ENCODE measurements at places on chromosomes 2 and 18.

DNA sequence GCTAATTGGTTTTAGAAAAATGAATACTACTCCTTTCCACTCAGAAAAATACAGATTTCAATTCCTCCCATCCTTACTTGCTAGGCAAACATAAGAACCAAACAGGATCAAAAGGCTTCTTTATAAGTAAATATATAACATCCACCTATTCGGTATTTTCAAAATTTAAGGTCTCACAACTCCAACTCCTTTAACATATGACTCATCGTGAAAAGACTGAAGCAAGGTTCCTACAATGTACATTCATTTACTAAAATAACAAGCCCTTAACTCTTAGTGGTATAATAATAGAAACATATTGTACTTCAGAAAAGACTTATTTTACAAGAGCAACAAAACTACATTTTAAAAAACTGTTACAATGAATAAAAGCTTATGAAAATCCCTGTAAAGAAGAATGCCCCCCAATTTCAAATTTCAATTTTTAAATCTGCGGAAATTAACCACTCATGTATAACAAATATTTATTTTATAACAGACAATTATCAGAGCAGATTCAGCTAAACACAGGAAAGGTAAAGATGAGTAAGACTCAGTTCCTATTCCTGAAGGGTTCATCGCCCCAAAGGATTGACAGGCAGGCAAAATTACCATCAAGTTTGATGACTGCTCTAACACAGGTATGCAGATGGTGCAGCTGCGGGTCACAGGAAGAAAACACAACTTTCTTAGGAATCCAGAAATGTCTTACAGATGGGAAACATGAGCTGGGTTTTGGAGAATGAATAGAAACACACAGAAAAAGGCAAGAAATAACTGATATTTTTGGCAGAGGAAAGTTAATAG lies 96.4 kb downstream of the COBLL1 start:
- DNase-seq: peak; percentile 22

GRCh38 chr18:31651369-31651768 lies 33.0 kb downstream of the B4GALT6 start:
- no peak for DNase-seq

DNA sequence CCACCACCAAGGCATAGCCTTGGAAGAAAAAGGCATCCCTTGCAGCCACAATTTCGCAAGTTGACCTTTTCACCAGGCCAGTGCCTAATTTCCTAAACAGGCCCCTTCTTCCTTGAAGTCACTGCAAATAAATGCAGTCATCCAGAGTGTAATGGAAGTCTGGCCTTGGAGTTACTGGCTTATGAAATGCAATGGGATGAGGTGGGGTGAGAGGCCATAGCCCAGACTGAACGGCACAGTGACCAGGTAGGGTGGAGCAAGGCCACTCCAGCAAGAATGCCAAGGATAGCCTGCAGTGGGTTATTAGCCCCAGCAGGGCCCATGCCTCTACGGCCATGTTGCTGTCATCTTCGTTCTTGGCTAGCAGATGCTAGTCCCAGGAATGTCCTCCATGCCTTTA lies 68.4 kb downstream of the BCL11A start:
- DNase-seq: no peak

DNA sequence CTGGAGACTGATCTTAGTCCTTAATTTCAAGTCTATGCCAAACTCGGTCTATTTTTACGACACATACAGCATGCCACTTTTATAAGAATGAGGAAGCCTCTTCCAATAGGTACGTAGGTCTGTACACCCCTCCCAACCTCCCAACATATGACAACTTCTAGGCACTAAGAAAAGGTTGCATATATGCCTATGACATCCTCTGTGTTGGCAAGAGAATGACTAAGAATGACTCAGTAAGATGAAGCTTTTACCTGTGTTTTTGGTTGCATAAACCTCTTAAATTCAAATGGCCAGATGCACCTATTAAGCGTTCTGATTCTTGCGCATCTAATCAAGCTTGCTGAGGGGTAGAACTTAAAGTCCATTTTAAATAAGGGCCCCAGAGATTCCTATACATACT lies 586.4 kb upstream of the ZEB2 start:
- peak; percentile 86 for DNase-seq

DNA sequence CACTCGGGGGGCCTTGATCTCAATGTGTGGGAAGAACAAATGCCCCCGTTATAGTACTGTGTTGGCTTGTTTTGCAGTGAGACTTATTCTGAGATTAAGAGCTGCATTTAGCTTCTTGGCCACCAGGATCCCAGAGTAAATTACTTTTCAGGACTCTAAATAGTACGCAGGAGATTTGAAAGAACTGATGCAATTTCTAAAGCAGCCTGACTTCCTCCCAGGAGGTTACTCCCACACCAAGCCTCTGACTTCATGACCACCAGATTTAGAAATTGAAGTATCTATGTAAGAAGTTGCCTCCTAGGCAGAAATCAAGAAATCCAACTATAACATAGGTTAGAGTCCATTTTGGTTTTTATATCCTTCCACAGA lies 67.0 kb downstream of the FEZ2 start:
- DNase-seq: no peak

GRCh38 chr2:30236591-30237238 lies 5.4 kb downstream of the LBH start:
- no peak for DNase-seq

DNA sequence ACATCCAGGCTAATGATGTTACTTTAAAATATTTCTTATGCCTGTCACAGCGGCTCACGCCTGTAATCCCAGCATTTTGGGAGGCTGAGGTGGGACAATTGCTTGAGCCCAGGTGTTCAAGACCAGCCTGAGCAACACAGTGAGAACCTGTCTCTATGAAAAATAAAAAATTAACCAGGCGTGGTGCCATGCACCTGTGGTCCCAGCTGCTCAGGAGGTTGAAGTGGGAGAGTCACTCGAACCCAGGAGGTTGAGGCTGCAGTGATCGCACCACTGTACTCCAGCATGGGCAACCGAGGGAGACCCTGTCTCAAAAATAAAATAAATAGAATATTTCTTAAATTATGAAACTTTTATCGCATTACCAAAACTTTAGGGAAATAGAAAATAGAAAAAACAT lies 28.1 kb upstream of the ACTR3 start:
- DNase-seq: no peak

- DNase-seq: peak; percentile 74
These were observed 151.4 kb downstream of the HNMT start for GRCh38 chr2:138115666-138116065.

DNA sequence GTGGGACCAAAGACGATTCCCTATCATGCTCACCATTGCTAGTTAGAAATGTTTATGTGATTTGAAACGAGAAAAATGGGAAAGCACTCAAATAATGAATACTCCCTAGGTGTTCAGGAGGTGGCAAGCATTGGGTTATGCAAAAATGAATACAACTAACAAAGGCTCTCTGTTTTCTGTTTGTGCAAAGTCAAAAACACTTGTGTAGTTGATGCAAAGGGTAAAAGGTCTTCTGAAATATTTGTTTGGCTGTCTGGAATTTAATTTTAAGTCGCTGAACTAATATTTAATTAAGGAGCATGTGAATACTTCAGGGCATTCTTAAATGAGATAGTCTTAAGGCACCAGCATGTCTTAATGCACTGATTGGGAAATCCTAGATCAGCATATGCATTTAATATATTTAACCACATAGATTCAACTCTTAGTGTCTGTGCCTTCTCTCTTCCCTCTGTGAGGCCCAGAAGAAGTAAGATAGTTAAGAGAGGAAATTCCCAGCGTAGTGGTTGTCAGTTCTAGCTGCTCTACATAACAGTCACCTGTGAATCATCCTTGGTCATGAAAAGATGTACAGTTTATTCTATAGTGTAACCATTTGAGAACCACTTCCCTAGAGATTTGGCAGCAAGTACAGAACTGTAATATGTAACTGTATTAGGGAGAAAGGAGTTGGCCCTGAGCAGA lies 111.9 kb downstream of the EPC2 start:
- peak; percentile 91 for DNase-seq

GRCh38 chr2:135252805-135253458 lies 200.8 kb downstream of the RAB3GAP1 start:
- no peak for DNase-seq

DNA sequence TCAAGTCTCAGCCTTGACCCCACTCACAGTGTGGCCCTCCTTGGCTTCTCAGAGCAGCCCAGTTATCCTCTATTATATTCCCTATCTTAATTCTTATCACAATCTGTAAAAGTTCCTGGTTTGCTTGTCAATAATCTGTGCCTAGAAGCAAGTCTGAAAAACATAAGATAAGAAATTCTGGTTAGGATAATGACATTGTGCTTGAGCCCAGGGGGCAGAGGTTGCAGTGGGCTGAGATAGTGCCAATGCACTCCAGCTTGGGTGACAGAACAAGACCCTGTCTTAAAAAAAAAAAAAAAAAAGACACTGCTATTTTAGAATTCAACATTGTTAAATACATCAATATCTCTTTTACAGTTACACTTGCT lies 63.9 kb downstream of the TMEM131 start:
- DNase-seq: no peak

DNA sequence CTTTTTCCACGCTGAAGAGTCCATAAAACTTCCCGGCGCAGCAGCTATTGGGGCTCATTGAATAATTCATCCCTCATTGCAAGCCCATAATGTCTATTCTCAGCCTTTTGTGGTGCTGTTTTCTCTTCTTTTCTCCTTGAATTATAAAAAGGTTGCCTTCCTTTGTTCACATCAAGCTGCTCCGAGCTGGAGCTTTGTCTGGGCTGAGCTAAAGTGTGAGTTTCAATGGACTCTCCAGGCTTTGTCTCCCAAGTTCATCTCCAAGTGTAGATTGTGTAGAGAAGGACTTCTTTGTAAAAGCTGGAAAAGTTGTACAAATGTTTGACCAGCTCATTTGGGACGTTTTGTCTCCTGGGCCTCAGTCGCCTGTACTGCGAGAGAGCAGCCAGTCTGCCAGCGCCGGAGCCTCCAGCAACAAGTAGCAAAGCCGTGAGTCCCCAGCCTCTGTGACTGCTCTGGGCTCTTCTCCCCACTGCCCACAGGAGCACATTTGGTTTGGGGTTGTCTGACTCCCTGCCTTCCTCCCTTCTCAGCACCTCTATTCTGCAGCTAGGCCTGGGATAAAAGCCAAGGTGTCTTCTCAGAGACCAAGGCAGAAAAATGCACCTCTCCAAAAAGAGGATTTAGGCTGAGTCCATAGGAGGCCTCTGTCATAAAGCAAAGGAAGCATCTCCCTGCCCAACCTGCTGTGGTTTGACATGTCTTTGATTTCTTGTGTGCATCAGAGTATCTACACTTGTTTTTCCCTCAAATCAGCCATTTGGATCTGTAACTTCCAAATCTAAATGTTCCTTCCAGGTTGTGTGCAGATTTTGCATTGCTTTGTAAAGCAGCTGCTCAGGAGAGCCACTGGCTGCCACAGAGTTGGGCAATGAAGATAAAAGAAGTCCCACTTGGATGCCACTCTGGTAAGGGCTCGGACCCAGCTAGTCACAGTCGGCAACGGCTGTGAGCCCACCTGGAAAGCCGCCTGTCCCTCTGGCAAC lies 6.4 kb downstream of the PAX3 start:
- DNase-seq: no peak

GRCh38 chr2:100580367-100581276 lies 17.8 kb downstream of the PDCL3 start:
- no peak for DNase-seq

- no peak for DNase-seq
These were observed 80.8 kb upstream of the BZW1 start for GRCh38 chr2:200730960-200731359.

- no peak for DNase-seq
These were observed 62.9 kb downstream of the KCNE4 start for GRCh38 chr2:223114917-223115316.

DNA sequence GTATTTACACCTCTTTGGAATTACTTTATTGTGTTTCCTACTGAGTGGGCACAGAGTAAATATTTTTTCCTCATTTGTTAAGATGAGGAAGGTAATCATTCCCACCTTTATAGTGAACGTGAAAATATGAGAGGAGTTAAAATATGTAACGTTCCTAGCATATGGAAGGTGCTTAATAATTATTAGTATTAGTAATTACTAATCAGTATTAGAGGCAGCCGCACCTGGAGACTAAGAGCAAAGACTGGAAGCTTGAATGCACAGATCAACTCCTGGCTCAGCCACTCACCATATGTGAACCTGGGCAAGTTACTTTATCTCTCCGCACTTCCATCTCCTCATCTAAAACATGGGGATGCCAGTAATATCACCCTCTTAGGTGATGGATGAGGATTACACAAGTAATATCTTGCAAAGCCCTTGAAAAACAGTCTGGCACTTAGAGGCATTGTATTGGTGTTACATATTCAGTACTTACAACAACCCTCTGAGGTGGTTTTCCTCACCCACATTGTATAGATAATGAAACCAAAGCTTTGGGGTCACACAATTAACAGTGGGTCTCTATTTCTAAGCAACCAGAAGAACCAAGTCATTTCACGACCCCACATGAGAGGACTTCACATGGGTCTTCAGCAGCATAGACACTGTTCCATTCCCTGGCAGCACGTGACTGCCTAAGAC lies 100.3 kb upstream of the KCTD1 start:
- DNase-seq: no peak

DNA sequence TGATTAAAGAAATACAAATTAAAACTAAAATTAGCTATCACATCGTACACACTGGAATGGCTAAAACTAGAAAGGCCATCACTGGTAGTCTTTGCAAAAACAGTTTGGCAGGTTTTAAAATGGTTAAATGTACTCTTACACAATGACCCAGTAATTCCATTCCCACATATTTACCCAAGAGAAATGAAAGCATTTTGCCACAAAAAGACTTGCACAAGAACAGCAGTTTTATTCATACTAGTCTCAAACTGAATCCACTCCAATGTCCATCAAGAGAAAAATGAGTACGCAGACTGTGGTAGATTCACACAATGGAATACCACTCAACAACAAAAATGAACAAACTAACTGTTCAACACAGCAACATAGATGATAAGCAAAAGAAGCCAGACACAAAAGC lies 29.1 kb downstream of the SP140L start:
- DNase-seq: no peak

- no peak for DNase-seq
These were observed 53.8 kb downstream of the COL6A3 start for GRCh38 chr2:237359894-237360780.

- DNase-seq: no peak
These were observed 36.5 kb upstream of the SNED1 start for GRCh38 chr2:240961910-240962299.
